Cardiac muscle cell (in vitro differentiated cells and primary cell): ENCODE measurements at places on chromosomes 11 and 22. TPM values are rescaled to one million over a fixed set of nuclear protein-coding genes. Genes with fewer than 3 reads are reported as not detected.

GRCh38 chr11:72833811-72834493, 19.7 kb downstream of the ATG16L2 start:
- DNase-seq, result no peak

DNA sequence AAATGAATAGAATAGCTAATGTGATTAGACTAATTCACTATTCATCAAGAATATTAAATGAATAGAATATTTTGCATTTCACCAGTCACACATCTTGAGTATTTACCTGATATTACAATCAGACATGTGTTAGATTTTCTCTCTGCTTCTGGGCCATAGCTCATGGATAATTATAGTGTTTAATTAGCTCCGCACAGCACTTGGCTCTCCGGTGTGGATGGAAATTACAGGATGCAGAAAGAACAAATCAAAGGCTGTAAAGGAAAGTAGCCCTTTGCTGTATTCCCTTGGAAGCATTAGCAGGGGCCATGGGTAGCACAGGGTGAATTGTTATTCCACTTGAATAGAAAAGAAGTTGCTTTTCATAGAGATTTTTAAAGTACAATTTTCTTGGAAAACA, 320.3 kb upstream of the SORL1-AS1 start:
- no peak for DNase-seq

DNA sequence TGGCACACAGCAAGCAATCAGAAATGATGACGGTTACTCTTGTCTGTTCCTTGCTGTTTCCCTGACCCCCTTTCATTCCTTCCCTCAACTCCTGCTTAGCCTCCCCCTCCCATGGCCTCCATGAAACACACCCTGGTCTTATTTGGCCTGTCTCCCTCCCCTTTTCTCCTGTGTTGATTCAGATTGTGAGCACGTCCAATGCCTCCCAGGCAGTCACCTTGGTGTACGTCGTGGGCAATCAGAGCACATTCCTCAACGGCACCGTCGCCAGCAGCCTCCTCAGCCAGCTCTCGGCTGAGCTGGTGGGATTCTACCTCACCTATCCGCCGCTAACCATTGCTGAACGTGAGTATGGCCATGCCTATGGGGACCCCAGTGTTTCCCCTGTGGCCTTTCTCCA, 141.1 kb downstream of the C11orf91 start:
- no peak for DNase-seq

RIN1 gene
- total RNA-seq, result 4.9 and 9.4 TPM in 2 replicates

ACRV1 gene
- not detected in 2 replicates for total RNA-seq

MUC5AC gene
- total RNA-seq, result not detected in 2 replicates

DNA sequence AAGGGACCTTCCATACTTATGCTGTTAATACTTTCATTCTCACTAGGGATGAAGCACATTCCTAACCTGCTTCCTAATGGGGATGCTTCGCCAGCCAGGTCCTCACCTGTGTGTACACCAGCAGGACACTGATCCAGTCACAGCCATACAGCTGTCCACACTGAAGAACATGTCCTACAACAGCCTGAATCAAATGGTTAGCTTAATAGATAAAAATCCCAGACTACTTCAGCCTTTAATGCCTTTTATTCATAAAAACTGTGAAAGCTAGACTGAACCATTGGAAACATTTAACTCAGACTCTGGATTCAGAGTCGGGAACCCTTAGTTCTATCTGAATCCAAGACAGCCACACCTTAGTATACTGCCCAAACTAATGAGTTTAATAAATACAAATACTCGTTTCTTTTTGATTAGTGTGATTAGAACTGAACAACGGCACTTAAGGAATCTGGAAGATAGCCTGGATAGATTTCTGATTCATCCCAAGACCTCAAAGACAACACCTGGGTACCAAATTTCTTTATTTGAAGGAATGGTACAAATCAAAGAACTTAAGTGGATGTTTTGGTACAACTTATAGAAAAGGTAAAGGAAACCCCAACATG, 3.3 kb downstream of the FTH1 start:
- DNase-seq, result no peak

MEI1 gene
- 1.1 and 17.8 TPM in 2 replicates for total RNA-seq

DNA sequence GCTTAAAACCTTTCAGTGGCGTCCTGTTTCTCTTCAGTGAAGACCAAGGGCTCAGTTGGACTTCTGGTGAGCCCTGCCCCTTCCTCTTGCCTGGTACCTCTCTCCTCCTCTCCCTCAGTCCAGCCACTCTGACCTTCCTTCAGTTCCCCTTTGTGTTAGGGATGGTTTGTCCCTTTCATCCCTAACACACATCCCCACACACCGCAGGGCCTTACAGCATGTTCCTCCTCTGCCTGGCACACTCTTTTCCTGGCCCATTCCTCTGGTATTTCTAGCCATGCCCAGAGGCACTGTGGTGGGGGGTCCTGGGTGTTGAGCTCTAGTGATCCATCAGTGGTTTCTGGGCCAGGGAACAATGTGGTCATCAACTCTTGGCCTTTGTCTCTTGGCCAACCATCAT, 21.4 kb downstream of the GNAZ start:
- DNase-seq, result no peak

GRCh38 chr11:126857860-126858808, 142.4 kb downstream of the KIRREL3 start:
- no peak for DNase-seq

NRXN2 gene
- 1.2 and 1.4 TPM in 2 replicates for total RNA-seq

IL10RA gene
- not detected in 2 replicates for total RNA-seq

MUC5B gene
- not detected in 2 replicates for total RNA-seq

OR8D1 gene
- total RNA-seq, result not detected in 2 replicates
